ENCODE measurements at places on chromosomes 4 and X. TPM values are rescaled to one million over a fixed set of nuclear protein-coding genes. Genes with fewer than 3 reads are reported as not detected.

- no peak for DNase-seq
Observed at GRCh38 chrX:151896734-151897474, 15.8 kb upstream of the MAGEA4 start.

GRCh38 chr4:78441756-78442155 lies 109.8 kb upstream of the ANXA3 start:
- DNase-seq: peak; percentile 68

DNA sequence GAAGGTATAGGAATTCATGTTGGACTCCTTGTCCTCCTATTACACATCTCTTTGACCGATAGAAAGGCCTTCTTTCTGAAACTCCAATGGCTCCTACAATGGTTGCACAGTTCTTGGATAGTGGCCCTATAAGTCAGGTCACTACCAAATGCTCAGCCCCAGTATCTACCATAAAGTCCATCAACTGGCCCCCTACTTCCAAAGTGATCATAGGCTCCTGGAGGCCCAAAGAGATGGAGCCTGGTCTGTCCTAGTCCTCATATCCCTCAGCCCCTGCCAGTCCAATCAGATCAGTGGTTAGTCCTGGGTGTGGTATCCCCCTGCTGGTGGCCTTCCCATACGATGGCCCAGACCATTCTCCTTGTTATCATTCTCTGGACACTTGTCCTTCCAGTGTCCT lies 30.3 kb downstream of the SULT1E1 start:
- DNase-seq: no peak

The GCNA gene
- 0.97 TPM for total RNA-seq

The SPACA5 gene
- total RNA-seq: not detected

- no peak for DNase-seq
Observed at GRCh38 chrX:29397506-29397905, 810.3 kb downstream of the IL1RAPL1 start.

DNA sequence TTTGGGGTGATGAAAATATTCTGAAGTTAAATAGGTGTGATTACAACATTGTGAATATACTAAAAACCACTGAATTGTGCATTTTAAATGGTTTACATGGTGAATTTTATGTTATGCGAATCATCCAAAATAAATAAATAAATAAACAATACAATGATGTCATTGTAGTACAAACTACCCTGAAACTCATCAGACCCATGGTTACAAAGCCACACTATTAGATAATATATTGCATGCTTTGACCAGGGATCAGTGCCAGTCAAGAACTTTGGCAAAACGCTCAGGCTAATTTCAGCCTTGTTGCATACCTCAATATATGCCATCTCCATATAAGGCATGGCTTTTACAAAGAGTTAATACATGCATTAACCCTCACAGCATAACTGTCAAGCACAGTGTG lies 45.5 kb upstream of the XIAP start:
- no peak for DNase-seq

The PHOX2B gene
- total RNA-seq: not detected

Measured in neural progenitor cell (in vitro differentiated cells).